ENCODE measurements at places on chromosomes 12 and 14.
A peak's percentile ranks its signal among the peaks of the same experiment; 100 is the strongest.

DNA sequence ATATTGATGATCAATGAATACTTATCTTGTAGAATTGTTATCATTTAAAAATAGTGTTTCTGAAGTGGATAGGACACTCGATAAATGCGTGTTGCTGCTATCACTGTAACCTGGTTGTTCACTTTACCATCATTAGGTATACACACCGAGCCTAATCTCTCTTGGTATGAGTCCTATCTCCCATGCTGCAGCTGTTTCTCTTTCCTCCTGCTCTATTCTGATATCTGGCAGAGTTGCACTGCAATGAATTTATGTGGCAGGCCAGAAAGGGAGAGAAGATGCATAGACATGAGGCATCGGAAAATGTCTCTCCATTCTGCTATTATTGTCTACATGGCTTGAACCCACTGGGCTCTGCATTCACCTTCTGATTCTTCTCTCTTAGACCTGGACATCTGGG is 26.7 kb downstream of the KCNK10 start:
- DNase-seq: no peak

DNA sequence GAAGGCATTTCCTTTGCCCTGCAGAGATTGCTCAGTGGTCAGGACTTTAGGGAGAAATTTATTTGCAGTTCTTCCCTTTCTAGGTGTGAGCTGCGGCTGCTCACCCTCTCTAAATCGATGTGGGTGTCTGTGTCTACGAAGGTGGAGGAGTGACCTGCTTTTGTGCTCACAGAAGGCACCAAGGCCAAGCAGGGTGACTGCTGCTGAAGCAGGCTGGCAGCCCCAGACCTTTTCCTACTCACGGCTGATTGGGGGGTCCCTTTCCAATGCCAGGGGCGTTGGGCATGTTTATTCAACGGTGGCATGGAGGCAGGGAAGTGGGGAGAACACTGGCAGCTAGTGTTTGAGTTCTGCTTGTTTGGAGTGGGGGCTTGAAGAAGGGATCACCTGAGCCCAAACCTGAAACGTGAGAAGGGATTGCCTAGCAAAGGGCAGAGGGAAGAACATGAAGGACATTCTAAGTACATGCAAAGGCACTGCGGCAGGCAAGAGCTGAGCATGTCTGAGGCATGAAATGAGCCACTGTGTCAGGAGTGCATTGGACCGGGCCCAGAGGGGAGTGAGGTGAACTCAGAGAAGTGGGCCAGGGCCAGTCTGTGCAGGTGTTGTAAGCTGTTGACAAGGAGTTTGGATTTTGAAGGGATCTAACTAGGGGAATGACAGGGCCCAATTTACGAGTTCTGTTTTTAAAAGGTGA is 56.3 kb downstream of the CACNA1C start:
- no peak for DNase-seq

GRCh38 chr14:90675399-90675798 is 140.8 kb downstream of the TTC7B start:
- DNase-seq: no peak

DNA sequence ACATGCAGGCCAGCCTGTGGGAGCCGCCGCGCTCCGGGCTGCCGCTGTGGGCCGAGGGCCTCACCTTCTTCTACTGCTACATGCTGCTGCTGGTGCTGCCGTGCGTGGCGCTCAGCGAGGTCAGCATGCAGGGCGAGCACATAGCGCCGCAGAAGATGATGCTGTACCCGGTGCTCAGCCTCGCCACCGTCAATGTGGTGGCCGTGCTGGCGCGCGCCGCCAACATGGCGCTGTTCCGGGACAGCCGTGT is 2.9 kb downstream of the TMEM121 start:
- DNase-seq: no peak

DNA sequence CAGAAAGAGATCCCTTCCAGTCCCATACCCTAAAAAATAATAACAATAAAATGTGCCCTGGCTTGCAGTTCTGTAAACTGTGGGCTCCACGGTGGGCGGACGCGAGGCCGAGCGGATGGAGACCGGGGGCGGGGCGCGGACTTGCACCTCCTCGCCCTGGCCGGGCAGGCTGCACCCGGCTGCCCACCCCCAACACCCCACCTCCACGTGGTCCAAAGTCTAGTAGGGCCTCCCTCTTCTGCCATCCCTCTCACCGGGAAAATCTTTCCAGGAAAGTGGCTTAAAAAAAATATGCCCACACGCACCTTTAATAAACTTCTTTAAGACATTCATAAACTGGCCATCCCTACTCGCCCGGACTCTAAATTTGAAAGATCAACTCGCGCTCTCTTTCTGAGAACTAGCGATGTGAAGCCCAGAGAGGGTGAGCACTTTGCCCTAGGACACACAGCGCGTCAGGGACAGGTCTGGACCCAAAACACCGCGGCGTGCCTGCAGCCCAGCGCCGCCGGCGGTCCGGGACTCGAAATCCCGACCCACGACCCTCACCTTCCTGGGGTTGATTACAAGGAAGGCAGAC is 1.9 kb upstream of the BCL11B start:
- no peak for DNase-seq

DNA sequence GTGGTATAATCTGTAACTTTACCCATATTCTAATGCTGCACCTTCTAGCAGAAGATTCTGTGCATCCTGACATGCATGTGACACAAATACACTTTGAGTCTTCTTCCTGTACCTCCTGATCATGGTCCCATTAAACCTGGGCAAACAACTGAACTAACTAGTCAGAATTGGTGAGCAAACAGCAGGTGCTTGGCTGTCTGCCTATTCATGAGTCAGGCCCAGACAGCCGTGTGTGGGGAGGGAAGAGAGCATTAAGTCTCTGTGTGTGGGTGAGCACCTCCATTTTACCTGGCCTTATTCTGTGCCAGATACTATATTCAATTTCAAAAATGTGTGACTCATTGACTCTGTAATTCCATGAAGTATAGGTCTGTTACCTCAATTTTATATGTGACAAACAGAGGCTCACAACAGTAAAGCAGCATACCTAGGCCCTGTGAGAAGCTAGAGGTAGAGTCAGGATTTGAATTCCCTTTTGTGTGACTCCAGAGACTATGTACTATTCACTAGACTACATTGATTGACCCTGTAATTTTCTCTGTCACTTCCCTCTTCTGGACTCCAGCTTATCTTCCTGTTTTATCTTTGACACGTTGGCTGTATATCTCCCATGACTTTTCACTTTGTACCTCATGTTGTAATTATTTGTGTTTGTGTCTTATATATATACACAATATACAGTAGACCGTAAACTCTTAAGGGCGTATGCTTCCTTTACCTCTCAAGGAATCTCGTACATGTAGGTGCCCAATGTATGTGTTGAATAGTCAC is 32.2 kb downstream of the SUSD6 start:
- peak; percentile 52 for DNase-seq

- no peak for DNase-seq
These were observed 410.0 kb downstream of the RAD51B start for GRCh38 chr14:68229423-68230100.

GRCh38 chr12:116880213-116880816 is 926 bp downstream of the HRK start:
- DNase-seq: no peak

DNA sequence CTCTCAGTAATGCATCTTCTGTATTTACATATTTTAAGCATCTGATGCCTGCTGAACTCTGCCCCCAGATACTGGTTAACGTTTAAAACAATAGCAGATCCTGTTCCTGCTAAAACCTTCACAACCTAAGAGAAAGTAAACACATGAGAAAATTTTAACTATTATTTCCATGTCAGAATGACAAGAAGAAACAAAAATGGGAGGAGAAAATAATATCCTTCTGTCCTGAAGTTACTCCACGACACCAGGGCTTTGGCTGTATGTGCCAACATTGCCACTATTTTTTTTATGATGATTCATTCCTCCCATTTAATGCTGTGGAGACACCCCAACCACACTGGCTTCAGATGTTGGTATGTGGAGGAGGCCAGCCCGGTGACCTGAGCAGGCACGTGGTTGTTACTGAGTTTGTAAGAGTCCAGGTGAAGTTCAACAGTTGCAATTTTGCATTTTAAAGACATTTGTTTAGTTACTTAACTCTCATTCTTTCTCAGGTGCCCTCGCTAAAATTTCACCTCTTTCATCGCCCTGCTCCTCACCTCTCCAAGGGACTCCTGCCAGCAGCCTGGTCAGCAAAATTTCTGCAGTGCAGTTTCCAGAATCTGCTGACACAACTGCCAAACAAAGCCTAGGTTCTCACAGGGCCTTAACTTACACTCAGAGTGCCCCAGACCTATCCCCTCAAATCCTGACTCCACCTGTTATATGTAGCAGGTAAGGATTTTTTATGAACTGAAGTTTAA is 65.5 kb upstream of the SLCO1C1 start:
- no peak for DNase-seq

DNA sequence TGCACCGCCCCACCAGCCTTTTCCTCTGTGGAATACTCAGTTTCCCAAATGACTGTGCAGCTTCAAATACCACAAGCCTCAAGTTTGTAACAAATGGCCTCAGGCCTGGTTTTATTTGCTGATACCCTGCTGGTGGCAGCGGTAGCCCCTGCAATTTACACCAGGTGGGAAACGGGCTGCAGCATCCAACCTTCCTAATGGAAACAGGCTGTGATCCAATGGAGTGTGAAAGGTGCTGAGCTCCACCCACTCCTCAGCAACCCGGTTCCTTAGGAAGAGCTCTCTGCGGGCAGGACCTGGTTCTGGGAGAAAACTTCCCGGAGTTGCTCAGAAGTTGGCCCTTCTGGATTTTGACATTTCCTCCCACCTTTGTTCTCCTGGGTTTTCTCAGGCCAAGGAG is 41.7 kb upstream of the LTA4H start:
- no peak for DNase-seq

DNA sequence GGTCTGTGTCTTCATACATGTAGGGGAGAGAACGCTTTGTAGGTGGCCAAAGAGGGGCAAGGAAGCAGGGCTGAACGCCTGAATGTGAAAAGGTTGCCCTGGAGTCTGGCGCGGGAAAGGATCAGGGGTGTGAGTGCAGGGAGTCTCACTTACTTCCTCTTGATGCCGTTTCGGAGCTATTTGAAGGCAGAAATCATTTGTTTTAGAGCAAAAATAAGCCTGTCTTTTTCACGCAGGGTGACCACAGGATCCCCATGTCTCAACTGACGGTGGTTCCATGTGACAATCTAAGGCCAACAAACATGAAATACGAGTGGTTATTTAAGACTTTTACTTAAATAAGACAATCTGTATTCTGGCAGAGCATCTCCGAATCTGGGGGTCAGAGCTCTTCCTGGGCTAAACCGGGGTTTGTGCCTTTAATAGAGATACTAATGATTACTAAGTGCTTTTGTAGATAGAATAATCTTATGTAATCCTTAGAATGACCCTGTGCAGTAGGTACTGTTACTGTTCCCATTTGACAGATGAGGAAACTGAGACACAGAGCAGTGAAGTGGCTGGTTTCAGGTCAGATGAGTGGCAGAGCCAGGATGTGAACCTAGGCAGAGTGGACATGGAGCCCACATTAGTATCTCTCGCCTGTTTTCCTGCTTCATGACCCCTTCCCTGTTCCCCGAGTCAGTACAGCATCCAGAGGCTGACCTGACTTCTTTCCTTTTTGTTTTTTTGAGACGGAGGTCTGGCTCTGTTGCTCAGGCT is 1.9 kb downstream of the BRI3BP start:
- DNase-seq: no peak

GRCh38 chr12:71763677-71764379 is 9.2 kb downstream of the RAB21 start:
- DNase-seq: no peak

DNA sequence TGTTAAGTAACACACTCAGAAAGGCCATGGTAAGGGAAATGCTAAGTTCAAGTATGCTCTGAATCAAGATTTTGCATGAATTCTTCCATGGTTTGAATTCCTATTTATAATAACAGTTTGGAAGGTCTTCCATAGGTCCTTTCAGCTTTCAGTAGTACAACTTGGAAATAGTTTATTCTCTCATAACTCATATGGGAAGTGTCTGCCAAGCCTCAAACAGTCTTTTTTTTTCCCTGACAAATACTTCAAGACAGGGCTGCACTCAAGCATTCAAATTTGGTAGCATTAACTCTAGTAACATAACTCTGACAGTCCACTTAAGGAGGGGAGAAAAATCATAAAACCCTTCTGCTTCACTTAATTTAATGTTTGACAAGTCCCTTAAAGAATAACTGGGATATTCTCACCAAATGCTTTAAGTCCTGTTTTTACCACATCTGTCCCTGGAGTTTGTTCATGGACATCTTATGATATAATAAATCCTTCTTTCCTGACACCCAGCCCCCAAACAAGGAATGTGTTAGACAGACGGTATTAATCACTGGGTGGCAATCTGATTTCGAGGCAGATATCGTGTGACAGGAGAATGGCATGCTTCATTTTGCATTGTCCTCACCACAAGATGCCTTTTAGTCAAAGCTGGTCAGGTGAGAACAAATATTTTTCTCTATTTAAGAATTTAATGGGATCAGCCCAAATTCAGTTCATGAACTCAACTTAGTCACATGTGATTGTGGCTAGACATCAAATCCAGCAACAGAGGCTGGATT is 165.7 kb downstream of the BMP4 start:
- DNase-seq: no peak

DNA sequence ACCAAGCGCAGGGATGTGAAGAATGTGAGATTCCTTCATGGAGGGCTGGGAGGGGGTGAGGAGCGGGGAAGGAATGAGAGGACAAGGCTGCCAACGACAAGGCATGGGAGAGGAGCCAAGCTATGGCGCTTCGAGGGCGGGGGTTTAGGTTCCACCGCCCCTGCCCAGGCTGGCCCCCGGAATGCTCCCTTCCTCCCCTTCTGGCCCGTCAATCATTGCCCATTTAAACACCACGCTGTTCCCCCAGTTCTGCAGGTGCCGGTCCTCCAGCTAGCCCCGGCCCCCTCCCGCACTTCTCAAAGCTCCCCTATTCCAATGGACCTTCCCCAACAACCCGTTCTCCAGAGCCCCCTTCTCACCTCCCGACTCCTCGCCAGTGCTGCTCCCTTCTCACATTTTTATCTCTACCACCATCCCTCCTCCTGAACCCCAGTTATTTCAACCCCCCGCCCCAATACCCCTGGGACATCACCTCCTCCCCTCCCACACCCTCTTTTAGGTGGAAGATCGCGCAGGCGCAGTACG is 428 bp downstream of the RNF41 start:
- no peak for DNase-seq

DNA sequence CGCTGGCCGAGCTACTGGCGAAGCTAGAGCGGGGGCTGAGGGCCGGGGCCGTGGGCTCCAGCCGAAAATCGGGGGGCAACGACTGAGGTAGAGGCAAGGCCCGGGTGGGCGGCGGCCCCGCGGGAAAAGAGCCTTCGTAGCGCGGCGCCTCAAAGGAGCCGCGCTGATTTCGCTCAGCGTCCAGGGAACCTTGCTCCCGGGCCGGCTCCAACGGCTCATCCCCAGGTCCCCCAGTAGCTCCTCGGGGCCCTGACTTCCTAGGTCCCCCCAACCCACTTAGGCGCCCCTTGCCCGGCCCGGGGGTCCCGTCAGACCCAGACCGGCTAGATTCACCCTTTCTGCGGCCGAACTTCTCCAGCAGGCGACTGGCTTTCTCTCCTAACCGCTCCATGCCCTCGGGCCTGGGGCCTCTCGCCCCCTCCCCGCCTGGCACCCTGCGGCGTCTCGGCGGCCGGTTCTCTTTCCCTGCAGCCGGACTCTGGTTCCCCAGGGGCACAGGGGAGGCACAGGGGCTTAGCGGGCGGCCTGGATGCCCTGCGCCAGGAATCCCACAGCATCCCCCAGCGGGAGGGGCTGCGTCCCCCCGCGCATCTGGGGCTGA is 375 bp downstream of the AJUBA start:
- DNase-seq: no peak

All from stimulated activated CD4-positive, alpha-beta T cell treated with anti-CD3 and anti-CD28 coated beads, TNF-alpha, amount 100 ng/mL, for 1 hour (primary cell).